Epithelial cell of prostate (primary cell): ENCODE measurements at places on chromosomes 2 and 18.

- DNase-seq: no peak
Measured at GRCh38 chr2:156349605-156350004, 17.1 kb upstream of the NR4A2 start.

DNA sequence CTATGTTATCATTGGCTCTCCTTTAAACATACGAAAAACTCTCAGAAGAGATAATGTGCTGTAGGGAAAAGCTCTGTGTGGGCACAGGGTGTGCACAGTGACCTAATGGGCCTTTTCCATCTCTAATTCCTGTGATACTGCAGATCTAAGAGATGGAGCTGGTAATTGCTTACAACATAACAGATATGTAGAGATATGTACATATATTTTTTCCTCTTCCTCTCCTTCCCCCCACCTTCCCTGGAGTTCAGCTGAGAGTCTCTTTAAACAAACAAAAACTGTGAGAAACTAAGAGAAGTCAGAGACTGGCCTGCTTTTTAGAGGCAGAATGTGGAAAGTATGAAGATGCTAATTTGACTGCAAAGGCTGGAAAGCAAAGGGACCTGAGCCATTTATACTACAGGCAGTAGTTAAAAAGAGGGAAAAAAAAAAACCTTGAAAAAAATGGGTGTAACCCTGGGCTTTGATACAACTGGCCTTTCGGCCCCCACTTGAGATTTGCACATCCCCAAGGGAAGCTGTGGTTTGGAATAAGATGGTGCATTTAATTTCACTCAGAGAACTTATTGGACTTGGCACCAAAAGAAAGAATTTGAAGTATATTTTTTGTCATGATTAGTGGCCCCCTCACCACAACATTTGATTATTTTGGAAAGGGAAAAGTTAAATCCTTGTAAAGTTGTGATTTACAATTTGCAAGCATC, 502.2 kb upstream of the ZEB2 start:
- no peak for DNase-seq

DNA sequence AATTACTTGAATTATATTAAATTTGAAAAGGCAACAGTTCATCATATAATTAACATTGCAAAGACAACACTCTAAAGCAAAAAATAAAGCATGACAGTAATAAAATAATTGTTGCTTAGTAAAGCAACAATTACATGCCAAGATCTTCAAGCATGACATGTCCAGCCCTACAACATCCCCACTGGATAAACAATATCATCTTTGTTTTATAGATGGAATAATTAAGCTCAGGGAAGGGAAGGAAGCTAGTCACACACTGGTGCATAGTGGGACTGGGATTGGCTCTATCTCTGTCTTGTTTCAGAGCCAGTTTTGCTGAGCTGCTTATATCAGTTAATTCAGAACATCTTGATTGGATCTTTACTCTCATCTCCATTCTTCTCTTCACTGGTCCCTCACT, 49.9 kb upstream of the PARD3B start:
- no peak for DNase-seq

DNA sequence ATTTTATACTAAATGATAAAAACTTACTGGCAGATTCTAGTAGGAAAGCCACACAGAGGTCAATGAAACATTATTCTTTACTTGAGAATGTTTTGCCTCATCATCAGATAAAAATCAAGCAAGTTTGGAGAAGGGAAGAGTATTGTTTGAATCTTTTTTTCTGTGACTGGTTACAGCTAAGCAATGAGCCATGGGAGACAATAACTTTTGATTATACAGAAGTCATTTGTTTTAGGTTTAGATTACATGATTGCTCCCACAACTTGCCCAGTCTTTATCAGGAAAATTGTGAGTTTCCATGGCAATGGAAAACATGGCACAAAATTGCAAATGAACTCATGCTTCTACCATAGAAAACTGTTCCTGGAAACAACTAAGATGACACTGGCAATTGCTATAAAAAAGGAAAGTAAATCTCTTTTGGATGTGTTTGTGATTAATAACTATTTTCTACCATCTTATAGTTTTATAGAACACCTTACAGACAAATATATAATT, 476.8 kb downstream of the MBD2 start:
- no peak for DNase-seq

DNA sequence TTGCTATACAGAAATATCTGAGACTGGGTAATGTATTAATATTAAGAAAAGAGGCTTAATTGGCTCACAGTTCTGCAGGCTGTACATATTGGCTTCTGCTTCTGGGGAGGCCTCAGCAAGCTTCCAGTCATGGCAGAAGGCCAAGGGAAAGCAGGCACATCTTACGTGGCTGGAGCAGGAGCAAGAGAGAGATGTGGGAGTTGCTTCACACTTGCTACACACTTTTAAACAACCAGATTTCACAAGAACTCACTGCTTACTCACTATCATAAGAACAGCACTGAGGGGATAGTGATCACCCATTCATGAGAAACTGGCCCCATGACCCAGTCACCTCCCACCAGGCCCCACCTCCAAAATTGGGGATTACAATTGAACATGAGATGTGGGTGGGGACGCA, 50.6 kb downstream of the MAPRE2 start:
- DNase-seq: no peak

DNA sequence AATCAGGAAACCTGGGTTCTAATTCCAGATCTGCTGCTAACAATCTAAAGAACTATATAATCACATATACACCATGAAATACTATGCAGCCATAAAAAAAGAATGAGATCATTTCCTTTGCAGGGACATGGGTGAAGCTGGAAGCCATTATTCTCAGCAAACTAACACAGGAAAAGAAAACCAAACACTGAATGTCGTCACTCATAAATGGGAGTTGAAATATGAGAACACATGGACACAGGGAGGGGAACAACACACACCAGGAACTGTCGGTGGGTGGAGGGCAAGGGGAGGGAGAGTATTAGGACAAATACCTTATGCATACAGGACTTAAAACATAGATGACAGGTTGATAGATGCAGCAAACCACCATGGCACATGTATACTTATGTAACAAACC, 33.2 kb downstream of the CDH2 start:
- no peak for DNase-seq

GRCh38 chr2:40095000-40095399, 315.9 kb upstream of the THUMPD2 start:
- DNase-seq: no peak

DNA sequence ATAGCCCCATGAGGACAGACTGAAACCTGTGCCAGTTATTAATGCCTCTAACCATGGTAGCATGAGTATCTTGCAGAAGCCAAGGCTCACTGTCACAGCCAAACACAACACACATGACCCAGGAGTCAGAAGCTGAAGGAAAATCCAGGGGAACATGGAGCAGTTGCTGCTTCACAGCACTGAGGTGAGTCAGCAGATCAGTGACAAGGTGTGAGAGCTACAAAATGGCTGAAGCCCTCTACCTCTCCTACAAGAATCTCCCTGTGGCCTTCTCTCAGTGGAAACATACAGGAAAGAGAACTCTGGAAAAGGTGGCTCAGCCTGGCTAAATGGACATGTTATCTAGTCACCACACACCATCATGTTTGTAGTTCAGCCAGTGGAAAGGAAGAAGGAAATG, 93.5 kb downstream of the NAB1 start:
- DNase-seq: no peak

GRCh38 chr2:225494100-225494459, 94.6 kb downstream of the NYAP2 start:
- DNase-seq: peak; percentile 24

DNA sequence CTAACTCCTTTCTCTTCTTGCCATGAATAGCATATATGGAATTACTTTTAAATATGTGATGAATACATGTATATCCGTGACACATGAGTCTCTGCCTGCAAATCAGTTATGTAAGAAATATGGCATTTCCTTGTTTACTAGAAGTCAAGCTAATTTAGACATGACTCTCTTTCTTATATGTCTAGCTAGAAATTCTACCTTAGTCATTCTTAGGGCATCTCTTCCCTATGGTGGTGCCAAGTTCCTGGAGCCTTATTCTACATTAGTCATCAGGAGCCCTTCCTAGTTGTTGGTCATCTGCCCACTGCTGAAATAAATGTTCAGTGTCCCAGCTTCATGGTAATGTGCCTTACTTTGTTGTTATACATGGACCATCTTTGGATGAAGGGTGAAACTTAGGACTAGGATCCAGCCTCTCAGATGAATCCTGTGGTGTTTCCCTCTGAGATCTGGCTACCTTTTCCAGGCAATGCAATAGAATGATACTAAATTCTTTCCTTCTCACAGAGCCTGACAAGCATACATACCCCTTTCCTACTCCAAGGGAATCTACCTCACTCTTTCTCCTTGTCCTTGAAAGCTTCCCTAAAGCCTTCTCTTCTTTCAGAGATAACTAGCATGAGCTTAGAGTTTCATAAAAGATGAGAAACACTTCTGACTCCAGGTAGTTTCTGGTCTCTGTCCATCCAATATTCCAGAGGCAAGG, 415.3 kb upstream of the VWC2L start:
- DNase-seq: peak; percentile 93

DNA sequence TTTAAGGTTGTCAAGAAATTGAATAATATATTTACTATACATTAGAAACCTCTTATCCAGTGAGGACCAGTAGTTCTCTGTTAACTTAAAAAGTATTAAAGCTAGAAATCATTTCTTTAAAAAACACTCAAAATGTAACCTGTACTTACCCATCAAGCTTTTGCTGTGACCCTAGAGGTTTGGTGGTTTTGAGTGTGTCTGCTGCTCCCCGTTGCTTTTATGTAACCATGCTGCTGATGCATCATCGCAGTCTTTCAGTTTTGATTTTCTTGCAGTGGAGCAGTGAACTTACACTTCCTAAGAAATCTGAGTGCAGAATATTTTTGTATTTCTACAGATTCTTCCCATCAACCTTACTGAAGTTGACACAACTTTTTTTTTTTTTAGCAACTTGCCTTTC, 34.2 kb downstream of the MRPS9 start:
- no peak for DNase-seq

DNA sequence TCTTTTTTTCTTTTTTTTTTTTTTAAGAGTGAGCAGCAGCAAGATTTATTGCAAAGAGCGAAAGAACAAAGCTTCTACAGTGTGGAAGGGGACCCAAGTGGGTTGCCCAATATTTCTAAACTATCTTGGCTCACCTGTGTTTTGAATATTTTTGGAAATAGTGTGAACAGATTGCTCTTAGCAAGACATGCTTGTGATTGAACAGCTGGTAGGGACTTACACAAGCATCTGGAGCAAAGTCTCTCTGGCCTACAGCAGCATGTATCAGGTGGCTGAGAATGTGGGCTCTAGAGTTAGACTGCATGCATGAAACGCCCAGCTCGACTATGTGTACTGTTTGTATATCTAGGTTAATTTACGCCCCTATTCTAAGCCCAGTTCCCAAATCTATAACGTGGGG, 40.3 kb upstream of the FBXO11 start:
- no peak for DNase-seq
